ENCODE measurements at places on chromosomes 6 and 20. TPM values are rescaled to one million over a fixed set of nuclear protein-coding genes. Genes with fewer than 3 reads are reported as not detected.

Gene ULBP3
- not detected for total RNA-seq

DNA sequence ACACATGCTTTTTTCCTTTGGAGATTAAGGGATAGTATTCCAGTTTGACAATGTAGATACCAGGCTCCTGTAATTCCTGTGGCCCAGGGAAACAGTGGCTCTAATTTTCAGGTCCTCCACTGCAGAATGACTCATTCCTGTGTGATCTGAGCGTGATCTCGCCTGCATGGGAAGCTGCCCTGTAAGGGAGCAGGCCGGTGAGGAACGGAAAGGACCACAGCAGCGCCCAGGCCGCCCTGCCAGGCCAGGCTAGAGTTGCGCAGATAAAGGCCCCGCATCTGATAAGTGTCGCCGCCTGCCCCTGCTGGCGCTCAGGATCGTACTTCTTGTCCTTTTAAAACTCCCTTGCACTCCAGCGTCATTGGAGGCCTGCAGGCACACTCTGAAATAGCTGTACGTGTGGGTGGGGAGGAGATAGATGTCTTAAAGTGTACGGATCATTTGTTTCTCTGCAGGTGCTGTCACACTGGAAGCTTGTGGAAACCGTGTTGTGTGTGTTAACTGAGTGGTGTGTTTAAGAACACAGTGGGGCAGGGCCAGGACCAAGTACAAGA is 60.7 kb downstream of the SYNJ2 start:
- DNase-seq: peak; percentile 62

Gene SSTR4
- total RNA-seq: not detected

- no peak for DNase-seq
Observed at GRCh38 chr20:10402938-10403608, 30.9 kb downstream of the MKKS start.

DNA sequence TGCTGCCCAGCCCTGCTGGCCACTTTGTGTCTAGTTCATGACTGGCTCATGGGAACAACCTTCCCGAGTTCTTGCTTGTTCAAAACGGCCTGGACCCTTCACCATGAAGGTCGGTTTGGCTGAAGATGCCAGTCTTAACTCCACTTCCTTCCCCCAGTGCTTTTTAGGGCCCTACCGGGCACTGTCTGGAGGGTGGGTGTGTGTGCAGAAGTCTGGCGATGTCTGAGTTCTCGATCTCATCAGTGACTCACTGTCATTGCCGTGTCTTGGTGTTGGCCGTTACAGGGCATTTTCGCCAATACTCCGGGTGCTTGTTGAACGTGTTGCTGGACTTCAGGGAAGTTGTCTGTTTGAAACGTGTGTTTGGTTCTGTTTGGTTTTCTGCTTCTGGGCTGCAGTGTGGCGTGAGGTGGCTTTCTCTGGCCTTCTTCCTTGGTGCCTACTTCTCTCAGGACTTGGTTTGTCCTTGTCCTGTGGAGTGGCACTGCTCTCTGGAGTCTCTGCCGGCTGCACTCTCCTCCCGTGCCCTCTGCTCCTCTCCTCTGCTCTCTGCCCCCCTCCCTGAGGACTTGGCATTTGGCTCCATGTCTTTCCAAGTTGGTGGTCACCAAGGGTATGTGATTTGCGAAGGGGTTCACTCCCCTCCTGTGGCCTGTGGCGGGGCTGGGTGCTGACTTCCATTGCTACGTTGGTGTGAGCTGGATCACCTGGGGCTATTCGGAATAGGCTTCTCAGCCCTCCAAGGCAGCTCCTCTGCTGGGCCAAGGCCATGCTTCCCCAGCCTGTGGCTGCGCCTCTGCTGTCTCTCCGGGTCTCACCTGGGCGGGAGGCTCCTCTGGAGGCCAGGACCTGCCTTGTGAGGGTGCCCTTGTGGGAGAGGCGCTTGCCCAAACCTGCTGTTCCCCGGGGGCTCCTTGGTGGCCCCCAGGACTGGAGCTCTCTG is 38.2 kb downstream of the PYGB start:
- no peak for DNase-seq

DNA sequence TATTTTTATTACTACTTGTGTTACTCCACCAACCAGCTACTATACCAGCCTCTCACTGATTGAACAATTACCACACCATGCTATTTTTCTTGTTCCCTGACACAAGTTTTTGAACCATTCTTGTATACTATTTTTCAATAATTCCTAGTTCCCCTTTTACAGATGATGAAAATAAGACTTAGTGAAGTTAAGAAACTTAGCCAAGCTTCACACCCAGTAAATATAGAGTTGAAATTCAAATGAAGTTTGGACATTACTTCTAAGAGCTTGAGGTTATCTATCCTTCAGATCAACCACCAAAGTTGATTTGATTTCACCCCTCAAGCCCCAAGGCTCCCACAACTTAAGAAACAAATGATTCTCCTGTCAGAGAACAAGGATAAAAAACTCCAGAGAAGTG is 13.1 kb upstream of the BCAS1 start:
- DNase-seq: no peak
